ENCODE measurements at places on chromosomes 12 and 14.

DNA sequence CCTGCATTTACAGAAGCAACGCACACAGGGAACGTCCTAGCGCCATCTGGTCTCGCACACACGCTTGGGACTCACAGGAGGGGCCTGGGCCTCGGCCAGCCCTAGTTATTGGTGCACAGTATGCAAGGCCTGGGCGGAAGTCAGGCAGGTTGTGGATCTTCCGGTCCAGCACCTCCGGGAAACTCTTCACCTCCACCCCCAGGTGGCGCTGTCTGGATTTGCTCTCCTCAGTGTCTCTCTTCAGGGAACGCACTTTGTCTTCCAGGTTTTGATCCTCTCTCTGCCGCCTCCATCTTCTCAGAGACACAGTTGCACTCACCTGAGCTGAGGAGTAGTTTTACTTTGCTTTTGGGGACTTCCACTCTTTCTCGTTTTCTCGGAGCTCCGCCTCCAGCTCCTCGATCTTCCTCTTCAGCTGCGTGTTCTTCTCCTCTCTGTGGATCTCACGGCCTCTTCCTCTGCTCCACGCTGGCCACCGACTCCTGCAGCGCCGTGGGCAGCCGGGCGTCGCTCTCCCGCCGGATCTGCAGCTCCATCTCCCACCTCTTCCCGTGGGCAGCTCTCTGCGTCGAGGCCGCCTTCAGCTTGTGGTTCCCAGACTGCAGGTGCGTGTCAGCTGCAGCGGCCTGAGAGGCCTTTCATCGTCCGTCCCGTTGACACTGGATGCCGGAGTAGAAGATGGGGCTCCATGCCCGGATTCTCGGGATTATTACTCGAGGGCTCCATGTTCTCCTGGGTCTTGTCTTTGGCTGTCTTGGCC, 933.8 kb downstream of the TMEM121 start:
- H3K36me3 ChIP-seq = no peaks in the 10 kb centered on the region
- peaks cover 2% of the 10 kb centered on the region for H3K27me3 ChIP-seq
- H3K4me1 ChIP-seq = no peaks in the 10 kb centered on the region
- DNase-seq = peak; percentile 2
- no peak overlapping the region for H3K4me3 ChIP-seq

DNA sequence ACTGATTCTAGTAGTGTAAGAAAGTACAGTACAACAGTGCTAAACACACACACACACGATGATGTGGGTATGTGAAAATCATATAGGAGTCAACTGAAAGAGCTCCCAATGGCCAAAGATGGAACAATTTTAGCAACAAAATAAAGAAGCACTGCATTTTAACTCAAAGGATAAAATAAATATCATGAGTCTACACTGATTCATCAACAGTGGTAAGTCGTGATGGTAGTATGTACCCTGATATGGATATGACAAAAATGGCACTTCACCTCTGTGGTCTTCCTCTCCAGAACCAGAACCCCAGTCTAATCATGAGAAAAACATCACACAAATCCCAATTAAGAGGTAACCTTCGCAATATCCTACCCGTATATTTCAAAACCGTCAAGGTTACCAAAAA, 41.4 kb upstream of the TBPL2 start:
- H3K27me3 ChIP-seq = no peaks in the 10 kb centered on the region
- H3K27ac ChIP-seq = no peak overlapping the region
- no peak for DNase-seq
- no peak overlapping the region for H3K4me3 ChIP-seq

- H3K27ac ChIP-seq = no peak overlapping the region
- H3K4me1 ChIP-seq = no peaks in the 10 kb centered on the region
- no peak for DNase-seq
- no peak overlapping the region for H3K4me3 ChIP-seq
- no peaks in the 10 kb centered on the region for H3K27me3 ChIP-seq
These were observed 13.2 kb downstream of the ATF7 start for GRCh38 chr12:53612978-53613377.

- H3K4me1 ChIP-seq = no peaks in the 10 kb centered on the region
- no peak overlapping the region for H3K27ac ChIP-seq
- no peak overlapping the region for H3K4me3 ChIP-seq
- DNase-seq = no peak
These were observed 42.6 kb downstream of the GPATCH2L start for GRCh38 chr14:76194327-76194726.

GRCh38 chr12:92581604-92582003, 121.2 kb upstream of the PLEKHG7 start:
- H3K4me3 ChIP-seq = no peak overlapping the region
- H3K36me3 ChIP-seq = no peaks in the 10 kb centered on the region
- H3K27ac ChIP-seq = no peak overlapping the region
- DNase-seq = no peak
- H3K27me3 ChIP-seq = no peaks in the 10 kb centered on the region

GRCh38 chr12:53602176-53602864, 23.9 kb downstream of the ATF7 start:
- H3K36me3 ChIP-seq = peaks cover 6% of the 10 kb centered on the region
- H3K27me3 ChIP-seq = no peaks in the 10 kb centered on the region
- no peak for DNase-seq
- no peaks in the 10 kb centered on the region for H3K4me1 ChIP-seq
- H3K27ac ChIP-seq = no peak overlapping the region
- no peak overlapping the region for H3K4me3 ChIP-seq

DNA sequence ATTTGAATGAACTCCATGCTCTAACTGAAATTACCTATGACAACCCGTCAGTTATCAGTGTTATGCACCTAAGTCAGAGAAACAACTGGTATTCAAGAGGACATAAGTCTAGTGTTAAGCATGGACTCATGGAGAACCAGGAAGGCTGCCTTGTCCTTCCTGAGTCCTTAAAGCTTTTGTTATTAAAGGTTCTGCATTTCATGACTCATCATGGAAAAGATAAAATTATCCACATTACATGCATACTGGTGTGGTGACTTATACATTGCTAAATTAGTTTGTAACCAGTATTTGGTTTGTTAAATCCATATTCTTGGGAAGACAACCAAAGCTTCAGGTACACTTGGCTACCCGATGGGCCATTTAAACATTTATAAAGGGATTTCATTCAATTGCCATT, 6.5 kb upstream of the OR4E1 start:
- DNase-seq = peak; percentile 37
- no peaks in the 10 kb centered on the region for H3K27me3 ChIP-seq
- H3K36me3 ChIP-seq = no peaks in the 10 kb centered on the region
- no peaks in the 10 kb centered on the region for H3K4me1 ChIP-seq
- no peak overlapping the region for H3K27ac ChIP-seq
- H3K4me3 ChIP-seq = no peak overlapping the region

DNA sequence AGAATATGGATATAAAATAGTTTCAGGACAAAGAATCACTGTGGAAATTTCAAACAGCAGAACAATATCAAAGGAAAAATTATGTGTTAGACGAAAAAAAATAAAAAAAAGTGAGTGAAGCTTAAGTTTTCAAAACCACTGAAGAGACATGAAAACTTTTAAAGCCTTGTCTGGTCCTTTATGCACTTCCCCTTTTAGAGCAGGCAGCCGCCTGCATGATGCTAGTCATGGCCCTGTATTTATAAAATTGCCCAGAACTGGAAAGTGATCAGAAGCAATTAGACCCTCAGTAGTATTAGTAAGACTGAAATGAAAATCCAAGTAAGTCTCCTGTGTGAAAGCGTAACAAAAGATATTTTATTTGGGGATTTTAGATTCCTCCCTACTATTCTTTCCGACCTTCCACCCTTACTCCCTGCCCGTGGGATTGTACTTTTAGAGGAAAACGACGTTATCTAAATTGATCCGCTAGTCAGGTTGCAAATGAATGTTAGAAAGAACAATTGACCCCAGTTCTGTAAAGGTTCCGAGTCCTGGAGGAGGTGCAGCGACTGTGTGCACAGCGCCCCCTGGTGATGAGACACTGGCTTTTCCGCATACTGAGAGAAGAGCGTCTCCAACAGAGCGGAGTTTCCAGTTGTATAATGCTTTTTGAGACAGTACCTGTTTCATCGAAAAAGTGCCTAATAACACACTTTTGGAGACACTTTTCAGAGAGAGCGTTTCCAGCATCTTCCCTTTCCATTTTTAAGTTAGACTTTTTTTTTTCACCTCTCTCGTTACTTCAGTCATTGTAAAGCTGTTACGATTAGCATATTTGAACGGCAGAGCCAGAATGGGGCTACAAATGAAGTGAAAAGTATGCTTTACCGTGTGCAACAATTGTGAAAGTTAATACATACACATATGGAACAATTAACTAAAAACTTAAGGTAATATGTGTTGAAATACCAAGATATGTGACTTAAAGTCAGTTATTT, 12.4 kb downstream of the MGST1 start:
- H3K27me3 ChIP-seq = no peaks in the 10 kb centered on the region
- no peak for DNase-seq
- 0 out of 2 replicates have a peak, but pooled peaks cover under 1% of the 10 kb centered on the region for H3K4me1 ChIP-seq
- no peak overlapping the region for H3K4me3 ChIP-seq
- H3K36me3 ChIP-seq = peaks cover 72% of the 10 kb centered on the region
- no peak overlapping the region for H3K27ac ChIP-seq

DNA sequence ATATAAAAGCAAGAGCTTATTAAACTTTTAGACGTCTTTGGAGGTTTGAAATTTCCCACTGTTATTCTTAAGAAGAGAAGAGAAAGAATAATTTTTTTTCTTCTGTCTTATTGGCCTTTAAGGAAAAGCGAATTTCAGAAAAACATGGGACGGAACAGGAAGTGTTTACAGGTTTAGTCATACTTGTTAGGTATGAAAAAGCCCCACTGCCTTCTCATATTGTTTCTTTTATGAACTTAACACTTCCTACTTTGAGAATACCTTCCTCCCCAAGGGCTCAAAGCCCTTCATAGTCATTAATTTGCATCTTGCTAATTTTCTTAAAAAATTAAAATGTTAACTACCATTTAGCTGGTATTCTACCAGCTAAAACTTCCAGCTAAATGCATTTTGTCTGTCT, 82.0 kb downstream of the ETV6 start:
- peak overlapping the region; percentile 15 for H3K4me3 ChIP-seq
- DNase-seq = peak; percentile 81
- H3K27ac ChIP-seq = peak overlapping the region; percentile 87

DNA sequence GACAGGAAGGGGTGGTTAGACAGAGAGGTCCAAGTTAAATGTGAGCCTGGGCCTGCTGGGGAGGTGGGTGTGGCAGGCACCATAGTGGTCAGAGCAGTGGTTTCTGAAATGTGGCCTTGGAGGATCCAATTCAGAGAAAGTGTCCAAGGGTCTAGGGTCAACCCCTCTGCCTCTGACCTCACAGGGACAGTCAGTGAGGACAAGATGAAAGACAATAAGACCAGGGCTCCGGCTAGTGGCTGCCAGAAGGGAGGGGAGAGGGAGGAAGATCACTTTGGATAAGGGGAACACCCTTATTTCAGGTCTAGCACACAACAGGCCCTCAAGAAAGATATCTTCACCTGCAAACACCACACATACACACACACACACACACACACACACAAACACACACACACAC, 335.1 kb downstream of the MED13L start:
- H3K27ac ChIP-seq = no peak overlapping the region
- H3K36me3 ChIP-seq = no peaks in the 10 kb centered on the region
- DNase-seq = no peak

DNA sequence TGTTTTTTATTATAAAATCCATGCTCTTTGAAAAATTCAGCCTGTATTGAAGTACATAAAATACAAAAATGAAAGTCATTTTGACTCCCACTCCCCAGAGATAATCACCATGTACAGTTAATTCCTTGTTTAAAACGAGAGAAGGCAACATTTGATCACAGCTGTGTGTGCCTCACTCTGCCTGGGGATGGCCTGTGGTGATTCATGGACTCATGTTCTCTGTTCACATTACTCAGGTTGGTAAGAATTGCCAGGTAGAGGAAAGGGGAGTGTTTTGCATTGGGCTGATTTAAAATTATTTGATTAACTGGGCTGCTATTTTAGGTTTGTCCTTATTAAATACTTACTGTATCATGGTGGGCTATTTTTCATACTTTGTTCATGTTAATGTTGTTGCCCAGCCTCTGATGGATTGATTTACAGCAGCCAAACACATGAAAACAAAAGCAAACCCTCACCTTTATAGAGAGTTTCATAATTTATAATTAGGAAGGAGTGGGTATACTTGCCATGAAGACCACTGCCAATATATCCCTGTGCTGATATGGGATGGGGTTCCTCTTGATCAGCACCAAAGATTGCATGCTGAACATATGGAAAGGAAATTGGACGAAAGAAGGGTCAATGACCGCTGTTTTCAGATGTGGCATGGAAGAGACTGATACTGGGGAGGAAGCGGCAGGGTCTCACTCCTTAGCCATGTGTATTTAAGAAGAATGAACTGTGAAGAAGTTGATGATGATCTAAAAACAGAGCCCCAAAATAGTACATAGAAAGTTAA, 3.0 kb downstream of the ZBTB1 start:
- H3K4me3 ChIP-seq = peak overlapping the region; percentile 61
- H3K27ac ChIP-seq = peak overlapping the region; percentile 32
- H3K36me3 ChIP-seq = 0 out of 2 replicates have a peak, but pooled peaks cover 8% of the 10 kb centered on the region
- no peaks in the 10 kb centered on the region for H3K27me3 ChIP-seq
- H3K4me1 ChIP-seq = peaks cover 49% of the 10 kb centered on the region

DNA sequence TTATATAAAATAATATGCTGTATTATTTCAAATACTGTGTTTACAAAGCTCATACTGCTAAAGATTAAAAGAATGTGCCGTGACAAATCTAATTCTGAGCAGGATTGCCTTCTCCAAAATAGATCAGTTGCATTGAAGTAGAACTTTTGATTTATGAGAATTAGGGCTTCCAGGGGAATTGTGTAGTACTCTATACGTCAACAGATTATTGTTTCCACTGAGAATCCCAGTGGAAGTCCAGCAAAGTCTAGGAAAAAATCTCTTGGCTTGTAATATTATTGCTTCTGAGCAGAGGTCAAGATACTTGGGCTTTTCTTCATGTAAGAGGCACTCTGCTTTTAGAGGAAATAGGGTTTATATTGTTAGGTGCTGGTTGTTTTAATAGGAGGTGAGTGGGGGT, 133.9 kb downstream of the TRHDE start:
- H3K4me1 ChIP-seq = no peaks in the 10 kb centered on the region
- H3K27ac ChIP-seq = no peak overlapping the region
- no peaks in the 10 kb centered on the region for H3K27me3 ChIP-seq
- no peaks in the 10 kb centered on the region for H3K36me3 ChIP-seq
- no peak for DNase-seq

DNA sequence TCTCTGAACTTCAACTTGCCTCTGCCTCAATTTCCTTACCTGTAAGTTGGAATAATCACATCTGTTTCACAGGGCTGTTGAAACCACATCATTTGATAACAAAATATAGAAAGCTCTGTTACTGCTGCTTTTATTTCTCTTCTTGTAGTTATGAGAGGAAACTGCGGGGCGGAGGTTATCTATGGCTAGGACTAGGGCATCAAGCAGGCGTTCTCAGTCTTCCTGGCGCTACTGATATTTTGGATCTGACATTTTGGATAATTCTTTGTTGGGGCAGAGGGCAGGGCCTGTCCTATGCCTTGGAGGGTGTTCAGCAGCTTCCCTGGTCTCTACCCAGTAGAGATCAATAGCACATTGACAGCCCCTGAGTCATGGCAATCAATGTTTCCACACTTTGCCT, 3.9 kb downstream of the P3H3 start:
- no peak overlapping the region for H3K4me3 ChIP-seq
- H3K4me1 ChIP-seq = no peaks in the 10 kb centered on the region
- H3K27ac ChIP-seq = no peak overlapping the region
- H3K36me3 ChIP-seq = no peaks in the 10 kb centered on the region
- H3K27me3 ChIP-seq = peaks cover 57% of the 10 kb centered on the region

- no peaks in the 10 kb centered on the region for H3K36me3 ChIP-seq
- no peaks in the 10 kb centered on the region for H3K27me3 ChIP-seq
- no peak for DNase-seq
- H3K4me3 ChIP-seq = no peak overlapping the region
These were observed 10.0 kb downstream of the AHNAK2 start for GRCh38 chr14:104968153-104968527.
